CD4-positive, alpha-beta T cell treated with Interleukin-1 beta for 1 hour (primary cell): ENCODE measurements at places on chromosomes 5 and 9.

- peak; percentile 57 for DNase-seq
These were observed 31.7 kb upstream of the KCNMB1 start for GRCh38 chr5:170420806-170421412.

DNA sequence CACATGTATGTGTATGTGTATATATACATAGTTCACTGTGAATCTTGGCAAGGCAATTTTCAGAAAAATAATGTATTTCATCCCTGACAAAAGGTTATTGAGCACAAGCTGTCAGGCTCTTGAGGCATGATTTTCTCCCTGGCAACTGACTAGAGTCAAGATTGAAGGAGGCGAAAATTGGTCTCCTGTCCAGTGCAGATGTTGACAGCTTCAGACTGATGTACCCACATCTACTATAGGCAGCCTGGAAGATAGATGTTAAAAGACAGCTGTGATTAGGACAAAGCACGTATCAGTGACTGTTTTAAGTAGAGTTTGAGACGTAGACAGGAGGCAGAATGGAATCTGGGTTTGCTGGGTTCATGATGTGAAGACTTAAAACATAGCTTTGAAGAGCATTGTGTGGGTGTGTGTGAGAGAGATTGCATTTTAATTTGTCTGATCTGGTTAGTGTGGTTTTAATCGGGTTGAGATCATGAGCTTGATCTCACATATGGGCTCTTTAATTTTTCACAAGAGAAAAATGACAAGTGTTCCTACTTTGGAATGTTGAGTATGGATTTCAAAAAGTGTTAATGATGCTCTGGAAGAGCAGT is 39.1 kb downstream of the CTNNA1 start:
- DNase-seq, result no peak

DNA sequence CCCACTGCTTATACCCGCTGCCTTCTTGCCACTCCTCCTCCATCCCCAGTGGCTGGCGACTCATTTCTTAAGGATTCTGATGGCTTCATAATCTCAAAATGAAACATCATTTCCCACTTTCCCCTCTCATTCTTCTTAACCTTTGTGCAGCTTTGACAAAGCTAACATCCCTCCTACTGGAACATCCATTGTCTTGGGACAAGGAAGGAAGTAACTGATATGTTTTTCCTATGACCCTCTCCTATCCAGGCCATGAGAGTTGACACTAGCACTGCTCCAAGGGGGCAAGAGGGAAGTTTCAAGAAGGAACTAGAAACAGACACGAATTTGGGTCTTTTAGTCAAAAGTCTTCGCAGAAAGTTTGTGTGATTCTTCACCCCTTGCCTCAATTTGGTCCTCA is 71.7 kb upstream of the SNX2 start:
- DNase-seq, result no peak

GRCh38 chr5:128905568-128906110 is 59.6 kb upstream of the SLC27A6 start:
- DNase-seq, result no peak

DNA sequence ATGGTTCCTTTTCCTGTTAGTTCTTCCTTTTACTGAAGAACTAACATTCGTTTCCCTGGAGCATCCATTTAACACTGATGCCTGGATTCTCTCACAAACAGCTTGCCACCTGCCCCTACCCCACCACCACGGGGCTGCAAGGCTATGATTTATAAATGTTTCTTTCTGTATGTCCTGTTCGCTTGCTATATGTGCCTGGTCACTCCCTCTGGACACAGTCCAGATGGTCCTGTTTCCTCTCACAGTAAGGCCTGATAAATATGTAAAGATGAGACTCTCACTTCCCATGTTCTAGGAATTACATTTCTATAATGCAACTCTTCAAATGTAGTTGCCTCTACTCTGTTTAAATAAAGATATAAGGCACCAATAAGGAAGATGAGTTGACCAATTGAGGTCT is 146.4 kb upstream of the SHB start:
- no peak for DNase-seq

- no peak for DNase-seq
These were observed 75.5 kb downstream of the CACNA1B start for GRCh38 chr9:137952976-137953666.

GRCh38 chr9:108919517-108919916 is 14.4 kb downstream of the ELP1 start:
- no peak for DNase-seq

- DNase-seq, result no peak
These were observed 112.1 kb downstream of the ADRB2 start for GRCh38 chr5:148938522-148938882.
